ENCODE measurements at places on chromosomes 7 and 10.

DNA sequence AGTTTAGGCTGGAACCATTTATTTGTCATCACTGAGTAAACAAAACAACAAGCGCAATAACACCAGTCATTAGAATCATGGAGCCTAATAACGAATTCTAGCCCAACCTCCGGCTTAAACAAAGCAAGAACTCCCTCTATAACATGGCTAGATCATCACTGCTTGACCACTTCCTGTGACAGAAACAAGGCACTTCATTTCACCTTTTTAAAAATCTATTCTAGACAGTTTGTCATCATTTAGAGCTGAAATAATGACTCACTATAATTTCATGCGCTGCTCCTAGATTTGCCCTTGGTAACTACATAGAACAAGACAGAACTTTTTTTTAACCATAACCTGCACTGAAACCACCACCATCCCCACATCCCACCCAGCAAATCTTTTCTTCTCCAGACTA lies 81.3 kb downstream of the OSBPL3 start:
- DNase-seq: peak; percentile 64

GRCh38 chr10:65213170-65213569 lies 1692.0 kb downstream of the REEP3 start:
- no peak for DNase-seq

DNA sequence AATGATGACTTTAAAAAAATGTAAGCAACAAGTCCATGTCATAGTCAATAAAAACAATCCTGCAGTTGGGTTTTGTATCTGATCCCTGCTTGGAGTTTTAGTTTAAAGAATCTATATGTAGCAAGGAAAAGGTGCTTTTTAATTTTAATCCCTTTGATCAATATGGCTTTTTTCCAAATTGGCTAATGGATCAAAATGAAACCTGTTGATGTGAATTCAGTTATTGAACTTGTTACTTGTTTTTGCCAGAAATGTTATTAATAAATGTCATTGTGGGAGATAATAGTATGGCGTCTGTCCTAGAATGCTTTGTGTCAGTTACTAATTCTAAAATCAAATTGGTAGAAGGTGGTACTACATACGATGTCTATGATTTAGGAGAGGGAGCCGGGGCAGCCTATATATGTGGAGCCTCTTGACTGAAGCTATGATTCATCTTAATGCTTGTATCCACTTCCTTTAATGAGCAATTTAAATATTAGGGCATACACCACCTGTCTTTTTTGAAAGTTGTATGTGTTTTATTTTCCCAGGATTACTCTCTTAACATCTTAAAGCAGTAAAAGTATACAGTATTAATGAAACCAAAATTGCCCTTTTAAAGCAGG lies 10.3 kb upstream of the PBLD start:
- no peak for DNase-seq

GRCh38 chr10:78657862-78658165 lies 411.0 kb upstream of the ZMIZ1 start:
- no peak for DNase-seq

GRCh38 chr10:114962441-114962840 lies 24.4 kb downstream of the TRUB1 start:
- no peak for DNase-seq

GRCh38 chr7:45085619-45086200 lies 3.1 kb downstream of the NACAD start:
- DNase-seq: no peak

DNA sequence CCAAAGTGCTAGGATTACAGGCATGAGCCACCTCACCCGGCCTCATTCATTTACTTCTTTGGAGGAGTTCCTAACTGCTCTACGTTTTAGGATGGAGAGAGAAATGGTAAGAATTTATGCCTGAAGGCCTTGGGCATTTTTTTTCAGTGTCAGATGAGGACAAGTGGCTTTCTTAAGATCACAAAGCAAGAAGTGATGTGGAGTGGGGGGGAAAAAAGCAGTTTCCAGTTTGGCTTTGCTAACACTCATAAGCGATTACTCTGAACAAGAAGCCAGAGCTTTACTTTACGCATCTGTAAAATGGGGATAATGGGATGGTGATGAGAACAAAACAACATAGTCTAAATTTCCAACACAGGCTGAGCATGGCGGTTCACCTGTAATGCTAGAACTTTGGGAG lies 2.6 kb upstream of the PPIA start:
- peak; percentile 32 for DNase-seq

DNA sequence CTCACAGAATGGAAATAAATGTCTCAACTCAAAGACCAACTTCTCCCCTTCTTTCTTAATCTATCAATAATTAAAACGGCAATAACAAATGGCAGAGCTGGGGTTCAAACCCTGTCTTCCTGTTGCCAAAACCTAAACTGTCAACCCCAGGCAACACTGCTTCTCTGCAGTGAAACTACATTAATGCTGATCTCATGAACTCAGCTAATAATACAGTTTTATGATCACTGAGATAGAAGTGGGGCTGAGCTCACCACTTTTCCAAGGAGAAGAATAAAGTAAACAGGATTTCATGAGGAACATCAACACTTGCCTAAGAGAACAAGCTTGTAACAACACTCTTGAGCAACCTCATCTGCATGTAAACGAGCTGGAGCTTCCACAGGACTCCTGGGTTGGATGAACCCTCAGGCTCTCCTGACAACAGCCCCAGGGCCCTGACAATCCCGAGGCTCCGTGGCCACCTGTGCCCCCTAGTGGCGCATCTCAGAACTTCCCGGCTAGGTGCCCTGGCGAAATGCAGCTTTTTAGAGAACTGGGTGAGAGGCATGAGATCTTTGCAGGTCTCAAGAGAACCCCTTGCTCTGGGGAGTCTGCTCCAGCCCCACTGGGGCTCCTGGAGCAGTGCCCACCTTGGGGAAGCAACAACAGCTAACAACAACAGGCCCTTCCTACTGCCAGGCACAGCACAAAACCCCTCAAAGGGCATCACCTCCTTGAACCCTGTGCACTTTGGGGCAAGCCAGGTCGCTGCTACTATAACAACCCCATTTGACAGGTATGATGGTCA lies 169.3 kb downstream of the SH3PXD2A start:
- DNase-seq: no peak

DNA sequence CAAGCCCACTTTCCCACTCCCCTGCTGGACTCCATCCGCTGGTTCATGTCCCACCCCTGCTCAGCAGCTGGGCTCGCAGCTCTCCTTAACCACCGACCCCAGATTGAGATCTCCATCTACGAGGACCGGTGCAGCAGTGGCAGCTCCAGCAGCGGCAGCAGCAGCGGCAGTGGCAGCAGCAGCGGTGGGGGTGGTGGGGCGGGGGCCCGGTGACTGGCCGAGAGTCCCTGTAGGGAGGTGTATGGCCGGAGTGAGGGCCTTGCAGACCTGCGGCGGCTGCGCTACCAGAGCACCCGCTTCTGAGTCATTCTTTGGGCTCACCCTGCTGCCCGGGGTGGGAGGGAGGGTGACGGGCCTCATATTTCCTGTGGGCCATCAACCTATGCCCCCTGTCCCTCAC lies 15.8 kb downstream of the GOLGA7B start:
- no peak for DNase-seq
